Immature natural killer cell (primary cell): ENCODE measurements at places on chromosomes 11 and 22. TPM values are rescaled to one million over a fixed set of nuclear protein-coding genes. Genes with fewer than 3 reads are reported as not detected.

GRCh38 chr22:37559521-37559900, 769 bp upstream of the CDC42EP1 start:
- no peak for DNase-seq

DNA sequence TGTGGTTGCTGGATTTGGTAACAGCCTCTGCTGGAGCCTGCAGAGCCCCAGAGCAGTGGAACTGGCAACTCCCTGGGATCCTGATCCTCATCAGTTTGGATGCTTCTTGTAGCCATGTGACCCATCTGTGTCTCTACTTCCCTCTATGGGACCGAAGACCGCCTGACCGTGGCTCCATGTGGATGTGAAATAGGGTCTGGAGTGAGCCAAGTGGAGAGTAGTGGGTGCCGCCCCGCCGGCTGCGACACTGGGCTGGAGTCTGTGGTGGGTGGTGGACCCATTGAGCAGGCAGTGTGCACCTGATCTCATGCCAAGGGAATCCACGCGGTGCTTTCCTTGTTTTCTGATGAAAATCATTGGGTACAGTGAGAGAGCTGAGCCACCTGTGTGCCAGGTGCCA, 543.2 kb upstream of the B3GAT1 start:
- DNase-seq, result no peak

DNA sequence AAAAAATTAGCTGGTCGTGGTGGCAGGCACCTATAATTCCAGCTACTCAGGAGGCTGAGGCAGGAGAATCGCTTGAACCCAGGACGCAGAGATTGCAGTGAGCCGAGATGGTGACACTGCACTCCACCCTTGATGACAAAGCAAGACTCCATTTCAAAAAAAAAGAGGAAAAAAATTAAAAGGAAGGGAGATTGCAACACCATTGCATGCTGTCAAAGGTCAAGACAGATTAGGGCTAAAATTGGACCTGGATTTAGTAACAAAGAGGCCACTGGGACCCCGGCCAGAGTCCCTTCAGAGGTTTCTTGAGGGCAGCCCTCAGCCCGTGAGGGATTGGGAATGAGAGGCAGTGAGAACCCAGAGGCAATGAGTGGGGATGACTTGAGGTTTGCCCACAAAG, 8.2 kb upstream of the MAFF start:
- no peak for DNase-seq

SCO2 gene
- polyA plus RNA-seq, result 14.8 TPM

FADS1 gene
- polyA plus RNA-seq, result 17.7 TPM

NAV2 gene
- 0.66 TPM for polyA plus RNA-seq
